ENCODE measurements at places on chromosomes 11 and 22.

GRCh38 chr11:1081601-1082311 is 7.1 kb downstream of the MUC2 start:
- DNase-seq = no peak

DNA sequence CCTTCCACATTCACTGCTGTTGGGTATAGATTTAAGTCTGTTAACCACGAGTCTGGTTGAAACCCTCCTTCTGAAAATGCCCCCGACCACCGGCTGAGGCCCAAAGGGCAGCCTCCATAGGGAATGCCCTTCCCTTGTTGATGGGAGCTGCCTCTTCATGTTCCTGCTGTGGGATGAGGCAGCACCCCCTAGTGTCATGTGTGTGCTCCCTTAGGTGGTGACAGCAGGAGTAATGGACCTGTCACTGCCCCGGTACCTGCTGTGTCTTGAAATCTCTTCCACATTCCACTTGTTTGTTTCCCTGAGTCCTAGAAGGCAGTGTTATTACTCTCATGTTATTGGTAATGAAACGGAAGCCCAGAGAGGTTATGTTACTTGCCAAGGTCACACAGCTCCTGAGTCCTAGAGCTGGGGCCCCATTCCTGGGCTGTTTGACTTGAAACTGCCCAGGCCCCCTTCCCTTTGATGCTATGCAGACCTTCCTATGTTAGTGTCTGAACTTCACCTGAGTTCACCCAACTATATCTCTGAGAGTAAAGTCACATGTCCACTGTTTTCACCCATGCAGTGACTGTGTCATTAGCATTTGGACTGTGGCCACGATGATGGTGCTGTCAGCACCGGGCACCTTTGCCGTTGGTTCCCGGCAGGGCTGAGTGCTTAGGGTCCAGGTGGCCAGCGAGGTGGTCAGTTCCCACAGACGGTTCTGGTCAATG is 234.3 kb downstream of the TBC1D22A start:
- peak; percentile 41 for DNase-seq

DNA sequence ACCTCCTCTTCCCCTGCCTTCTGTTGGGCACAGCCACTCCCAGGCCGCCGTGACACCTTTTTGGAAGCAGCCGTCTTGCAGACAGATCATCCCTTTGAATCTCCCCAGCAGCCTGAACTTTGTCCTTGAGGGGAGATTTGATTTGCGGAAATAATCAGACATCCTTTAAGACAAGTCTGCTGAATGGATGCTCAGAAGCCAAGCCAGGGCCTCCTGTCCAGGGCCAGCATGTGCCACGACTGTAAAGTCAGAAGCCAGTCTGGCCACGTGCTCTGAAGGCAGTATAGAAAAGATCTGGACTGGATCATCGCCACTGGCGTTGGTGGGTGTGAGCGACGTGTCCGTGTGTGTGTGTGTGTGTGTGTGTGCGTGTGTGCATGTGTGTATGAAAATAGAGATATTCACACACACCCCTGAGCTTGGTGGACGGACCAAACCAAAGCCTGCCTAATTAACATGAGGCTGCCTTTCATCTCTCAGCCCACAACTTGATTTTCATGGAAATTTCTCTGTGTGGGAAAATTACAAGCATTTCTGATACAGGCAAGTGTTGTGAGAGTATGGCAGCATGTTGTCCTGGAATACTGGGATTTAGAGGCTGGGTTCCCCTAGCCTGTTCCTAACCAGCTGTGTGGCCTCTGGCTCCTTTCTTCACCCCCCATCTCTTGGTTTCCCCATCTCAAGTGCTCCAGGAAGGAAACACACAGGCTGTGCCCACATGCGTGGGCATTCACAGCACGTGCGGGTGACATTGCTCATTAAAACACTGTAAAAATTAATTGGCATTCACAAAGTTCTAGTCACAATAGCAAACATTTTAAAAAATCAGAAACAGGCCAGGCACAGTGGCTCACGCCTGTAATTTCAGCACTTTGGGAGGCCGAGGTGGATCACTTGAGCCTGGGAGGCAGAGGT is 61.8 kb upstream of the WNT7B start:
- no peak for DNase-seq

DNA sequence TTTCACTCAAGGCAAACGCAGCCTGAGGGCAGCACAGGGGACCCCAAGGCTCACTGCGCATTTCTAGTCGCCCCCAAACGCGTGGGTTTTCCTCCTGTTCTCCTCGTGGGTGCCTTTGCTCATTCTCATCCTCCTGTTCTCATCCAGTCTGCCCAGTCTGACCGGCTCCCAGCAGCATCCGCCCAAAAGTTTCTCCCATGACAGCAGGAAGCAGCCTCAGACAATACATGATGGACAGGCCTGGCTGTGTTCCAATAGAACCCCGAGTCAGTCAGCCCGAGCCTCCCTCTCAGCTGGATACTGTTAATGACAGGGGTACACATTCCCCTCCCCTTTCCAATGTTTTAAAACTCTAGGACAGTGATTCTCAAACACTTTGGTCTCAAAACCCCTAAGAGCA is 22.5 kb upstream of the KRTAP5-7 start:
- DNase-seq = no peak

DNA sequence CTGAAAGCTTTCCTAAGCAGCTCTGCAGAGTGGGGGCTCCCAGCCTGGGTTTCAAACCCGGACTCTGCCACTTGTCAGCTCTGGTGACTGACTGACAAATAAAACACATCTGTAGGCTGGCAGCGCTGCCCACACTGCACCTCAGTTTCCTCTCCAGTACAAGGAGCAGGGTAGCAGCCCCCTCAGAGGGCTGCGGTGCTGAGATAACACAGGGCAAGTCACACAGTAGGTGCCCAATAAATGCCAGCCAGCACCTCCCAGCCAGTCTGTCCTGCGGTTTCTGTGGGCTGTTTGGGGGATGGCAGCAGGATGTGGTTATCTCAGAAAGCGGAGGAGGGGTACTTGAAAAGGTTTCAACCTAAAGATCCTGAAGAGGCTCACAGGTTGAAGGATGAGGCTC is 1.5 kb downstream of the SYT12 start:
- DNase-seq = no peak

DNA sequence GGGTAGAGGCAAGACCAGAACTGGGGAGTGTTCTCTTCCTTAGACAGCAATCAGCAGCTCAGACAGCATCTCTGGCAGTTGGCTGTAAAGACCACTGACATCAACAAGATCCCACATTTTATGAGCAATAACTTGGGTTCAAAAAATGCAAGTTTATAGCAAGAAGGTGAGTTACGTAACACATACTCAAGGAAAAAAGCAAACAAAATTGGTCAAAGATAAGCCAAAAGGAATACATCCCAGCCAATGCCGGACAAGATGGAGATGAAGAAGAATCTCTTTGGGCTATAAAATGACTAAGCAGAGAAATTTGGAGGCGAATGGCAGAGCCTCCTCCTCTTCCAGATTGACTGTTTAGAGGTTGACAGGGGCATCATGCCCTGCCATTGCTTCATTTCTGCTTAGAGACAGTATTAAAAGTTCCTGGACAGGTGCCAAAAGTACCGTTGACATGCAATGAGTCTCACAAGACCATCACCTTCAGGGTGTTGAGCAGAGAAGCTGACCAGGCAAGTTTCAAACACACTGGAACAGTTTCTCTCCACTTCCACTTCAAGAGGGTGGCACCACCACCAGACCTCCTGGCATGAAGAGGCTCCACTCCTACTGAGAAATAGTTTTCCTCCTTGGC is 55.9 kb downstream of the ENDOD1 start:
- DNase-seq = peak; percentile 53

DNA sequence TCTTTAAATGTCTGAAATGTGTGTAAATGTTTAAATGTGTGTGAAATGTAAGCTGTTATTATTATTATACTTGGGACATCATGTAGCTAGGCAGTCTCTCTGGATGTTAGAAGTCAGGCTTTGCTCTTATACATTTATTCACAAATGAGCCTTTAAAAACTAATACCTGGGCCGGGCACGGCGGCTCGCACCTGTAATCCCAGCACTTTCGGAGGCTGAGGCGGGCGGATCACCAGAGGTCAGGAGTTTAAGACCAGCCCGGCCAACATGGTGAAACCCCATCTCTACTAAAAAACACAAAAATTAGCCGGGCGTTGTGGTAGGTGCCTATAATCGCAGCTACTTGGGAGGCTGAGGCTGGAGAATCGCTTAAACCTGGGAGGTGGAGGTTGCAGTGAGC is 21.7 kb upstream of the CTTN start:
- DNase-seq = no peak

DNA sequence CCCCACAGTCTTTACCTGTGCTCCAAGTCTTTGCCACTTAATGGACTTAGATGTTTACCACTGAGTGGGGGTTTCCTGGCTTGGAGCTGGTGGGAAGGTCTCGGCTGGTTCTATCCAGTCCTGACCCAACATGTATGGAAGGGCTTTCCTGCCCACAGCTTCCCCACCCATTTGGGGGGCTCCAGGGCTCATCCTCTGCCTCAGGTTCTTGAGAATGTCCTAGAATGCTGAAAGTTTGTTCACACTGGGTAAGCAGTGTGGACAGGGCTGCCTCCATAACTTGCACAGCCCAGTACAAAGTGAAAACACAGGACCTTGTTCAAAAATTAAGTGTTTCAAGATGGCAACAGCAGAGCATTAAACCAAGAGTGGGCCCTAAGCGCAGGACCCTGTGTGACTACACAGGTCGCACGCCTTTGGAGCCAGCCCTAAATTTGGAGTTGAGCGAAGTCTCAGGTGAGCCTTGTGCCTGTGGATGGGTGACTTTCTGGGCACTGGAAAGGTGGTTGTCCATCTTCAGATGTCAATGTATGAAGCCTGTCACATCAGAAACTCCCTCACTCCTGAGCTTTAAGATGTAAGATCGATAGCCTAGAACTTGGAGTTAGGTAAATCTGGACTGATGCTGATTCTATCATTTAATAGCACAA is 72.7 kb upstream of the NARS2 start:
- DNase-seq = no peak

- no peak for DNase-seq
These were observed 24.5 kb downstream of the RPUSD4 start for GRCh38 chr11:126186708-126187529.

- DNase-seq = no peak
These were observed 3.1 kb downstream of the APOBEC3G start for GRCh38 chr22:39080052-39080762.

DNA sequence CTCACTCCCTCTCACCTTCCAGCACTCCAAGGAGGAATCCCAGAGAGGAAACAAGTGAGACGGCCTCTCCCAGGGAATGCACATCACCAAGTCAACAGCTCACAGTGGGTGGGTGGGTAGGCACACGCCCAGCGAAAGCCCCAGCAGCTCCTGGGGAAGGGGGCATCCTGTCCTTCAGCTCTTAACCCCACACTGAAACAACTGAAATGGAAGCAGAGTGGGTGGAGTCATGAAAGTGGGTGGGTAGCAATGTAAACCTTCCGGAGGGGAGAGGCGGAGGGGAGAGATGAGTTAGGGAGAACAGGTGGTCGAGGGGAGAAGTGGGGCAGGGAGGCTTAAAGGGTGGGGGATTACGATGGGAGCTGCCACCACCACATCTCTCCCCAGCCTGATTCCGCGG is 5.4 kb downstream of the MCHR1 start:
- DNase-seq = no peak

DNA sequence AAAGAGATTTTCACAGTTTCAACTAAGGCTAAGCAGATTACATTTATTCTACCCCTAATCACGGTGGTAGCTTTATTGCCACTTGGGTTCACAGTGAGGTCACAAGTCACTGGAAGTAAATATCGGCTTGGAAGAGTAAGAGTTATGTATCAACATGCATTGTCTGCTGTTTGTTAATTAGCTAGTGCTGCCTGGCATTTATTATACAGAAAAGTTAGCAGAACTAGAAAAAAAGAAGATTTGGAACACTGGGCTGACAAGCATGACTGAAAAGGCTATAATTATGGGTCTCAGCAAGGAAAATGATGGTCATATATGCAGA is 13.7 kb upstream of the RAB38 start:
- DNase-seq = no peak

DNA sequence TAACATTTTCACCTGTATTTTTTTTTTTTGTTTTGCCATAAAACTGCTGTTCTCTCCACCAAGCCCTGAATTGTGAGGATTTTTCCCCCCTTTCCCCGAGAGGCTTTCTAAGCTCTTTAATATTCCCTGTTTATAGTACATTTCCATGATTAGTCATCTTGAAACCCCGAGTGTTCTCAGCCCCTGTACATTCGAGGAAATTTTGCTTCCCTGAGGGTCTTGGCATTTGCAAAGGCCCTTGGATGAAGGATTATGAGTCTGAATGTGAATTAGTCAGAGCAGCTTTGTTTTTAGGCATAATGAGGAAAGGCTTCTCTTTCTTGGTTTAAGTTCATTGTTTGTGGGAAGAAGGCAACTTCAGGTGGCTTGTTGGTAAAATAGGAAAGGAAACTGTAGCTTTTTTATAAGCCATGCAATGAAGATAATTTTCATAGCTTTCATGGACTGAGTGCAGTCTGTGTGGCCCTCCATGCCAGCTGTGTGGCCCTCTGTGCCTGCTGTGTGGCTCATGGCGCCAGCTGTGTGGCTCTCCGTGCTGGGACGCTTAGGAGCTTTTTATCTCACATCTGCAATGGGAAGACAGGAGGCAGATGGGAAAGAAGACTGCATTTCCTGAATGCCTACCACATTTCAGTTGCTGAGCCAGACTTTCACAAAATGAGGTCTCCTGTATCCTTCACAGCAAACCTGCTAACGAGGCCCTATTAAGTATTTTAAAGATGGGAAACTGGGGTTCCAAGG is 129.0 kb downstream of the TEAD1 start:
- no peak for DNase-seq

- DNase-seq = peak; percentile 74
These were observed 2.4 kb downstream of the ATF4 start for GRCh38 chr22:39522567-39523300.

DNA sequence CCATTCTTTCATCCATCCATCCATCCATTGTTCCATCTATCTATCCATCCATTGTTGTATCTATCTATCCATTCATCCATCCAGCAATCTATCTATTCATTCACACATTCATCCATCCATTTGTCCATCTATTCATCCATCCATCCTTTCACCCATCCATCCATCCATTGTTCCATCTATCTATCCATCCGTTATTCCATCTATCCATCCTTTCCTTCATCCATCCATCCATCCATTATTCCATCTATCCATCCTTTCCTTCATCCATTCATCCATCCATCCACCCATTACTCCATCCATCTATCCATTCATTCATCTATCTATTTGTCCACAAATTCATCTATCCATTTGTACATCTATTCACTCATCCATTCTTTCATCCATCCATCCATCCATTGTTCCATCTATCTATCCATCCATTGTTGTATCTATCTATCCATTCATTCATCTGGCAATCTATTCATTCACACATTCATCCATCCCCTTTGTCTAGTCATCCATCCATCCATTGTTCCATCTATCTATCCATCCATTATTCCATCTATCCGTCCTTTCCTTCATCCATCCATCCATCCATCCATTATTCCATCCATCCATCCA is 65.9 kb upstream of the ANO1 start:
- no peak for DNase-seq
